Heart right ventricle (tissue), 16 donors: ENCODE measurements at places on chromosomes 4 and X. TPM values are rescaled to one million over a fixed set of nuclear protein-coding genes. Genes with fewer than 3 reads are reported as not detected.

UGT8 gene
- polyA plus RNA-seq: not detected

SFRP2 gene
- 1.2 TPM for polyA plus RNA-seq

NXF2B gene
- polyA plus RNA-seq: not detected

HSFX4 gene
- polyA plus RNA-seq: not detected

GPR82 gene
- 0.06 TPM for polyA plus RNA-seq

FAT4 gene
- polyA plus RNA-seq: 1.7 TPM

GLUD2 gene
- polyA plus RNA-seq: 0.62 TPM

MAD2L1 gene
- polyA plus RNA-seq: 0.59 TPM

PCYT1B gene
- 0.09 TPM for polyA plus RNA-seq

PRSS48 gene
- not detected for polyA plus RNA-seq

DNA sequence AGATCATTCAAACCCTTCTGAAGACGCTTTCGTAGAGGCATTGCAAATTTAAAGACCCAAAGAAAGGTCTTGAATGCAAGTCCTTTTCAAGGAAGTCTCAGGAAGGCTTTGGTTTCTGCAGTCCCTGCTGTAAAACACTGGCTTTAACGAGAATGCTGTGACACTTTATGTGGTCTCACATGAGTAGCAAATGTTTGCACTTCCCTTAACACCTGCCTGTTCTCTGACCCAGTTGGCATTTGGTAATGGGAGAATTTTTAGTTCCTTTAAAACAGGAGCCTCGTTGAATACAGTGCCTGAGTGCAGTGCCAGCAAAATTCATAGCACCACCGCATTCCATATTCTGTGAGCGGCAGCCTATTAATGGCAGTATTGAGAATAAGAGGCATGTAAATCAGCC lies 330.5 kb upstream of the PRKX start:
- DNase-seq: no peak

DNA sequence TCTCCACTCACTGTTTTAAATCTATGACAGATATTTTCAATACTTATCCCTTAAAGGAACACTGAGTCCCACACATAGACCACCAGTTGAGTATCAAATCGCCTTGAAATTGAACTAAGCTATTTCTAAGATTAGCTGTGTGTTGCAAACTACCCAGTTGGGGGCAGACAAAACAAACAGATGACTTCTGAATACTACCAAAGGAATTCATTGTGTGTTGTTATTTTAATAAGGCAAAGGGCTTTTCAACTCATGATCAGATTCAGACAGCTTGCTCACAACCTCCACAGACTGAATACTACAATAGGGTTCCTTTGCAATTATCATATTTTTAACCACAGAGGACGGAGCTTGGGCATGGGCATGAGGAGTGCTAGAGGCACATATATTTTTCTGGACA lies 283.0 kb upstream of the GPC4 start:
- no peak for DNase-seq

DNA sequence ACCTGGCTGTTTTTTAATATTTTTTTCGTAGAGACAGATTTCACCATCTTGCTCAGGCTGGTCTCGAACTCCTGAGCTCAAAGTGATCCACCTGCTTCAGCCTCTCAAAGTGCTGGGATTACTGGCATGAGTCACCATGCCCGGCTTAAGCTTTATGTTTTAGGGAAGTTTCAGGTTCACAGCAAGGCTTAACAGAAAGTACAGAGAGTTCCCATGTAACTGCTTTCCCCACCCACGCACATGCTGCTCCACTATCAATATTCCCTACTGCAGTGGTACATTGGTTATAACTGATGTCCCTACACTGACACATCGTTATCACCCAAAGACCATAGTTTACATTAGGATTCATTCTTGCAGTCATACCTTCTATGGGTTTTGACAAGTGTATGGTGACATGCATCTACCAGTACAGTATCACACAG lies 62.7 kb downstream of the PRPS1 start:
- no peak for DNase-seq

DNA sequence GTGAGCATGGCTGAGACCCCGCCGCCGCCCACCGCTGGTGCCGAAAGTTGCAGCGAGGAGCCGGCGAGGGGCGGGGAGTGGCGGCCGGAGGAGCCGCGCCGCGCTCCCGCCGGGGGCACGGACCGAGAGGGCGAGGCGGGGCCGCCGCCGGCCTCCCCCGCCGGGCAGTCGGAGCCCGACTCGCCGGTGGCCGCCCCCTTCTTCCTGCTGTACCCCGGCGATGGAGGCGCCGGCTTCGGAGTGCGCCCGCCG lies 16.5 kb downstream of the UTP3 start:
- DNase-seq: no peak

DNA sequence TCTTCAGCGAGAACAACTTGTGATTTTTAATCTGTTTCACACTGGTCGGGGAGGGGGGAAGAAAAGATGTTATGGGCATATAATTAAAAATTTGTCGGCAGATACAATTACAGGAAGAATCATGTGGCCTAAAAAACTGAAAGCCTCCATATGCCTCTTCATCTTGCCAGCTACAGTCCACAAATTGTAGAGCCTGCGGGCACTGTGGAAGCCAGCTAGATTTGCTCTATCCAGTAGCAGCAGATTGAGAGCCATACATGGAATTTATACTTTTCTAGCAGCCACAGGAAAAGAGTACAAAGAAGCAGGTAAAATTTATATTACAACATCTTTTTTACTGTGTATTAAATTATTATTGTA lies 147.3 kb downstream of the TBL1X start:
- no peak for DNase-seq

DNA sequence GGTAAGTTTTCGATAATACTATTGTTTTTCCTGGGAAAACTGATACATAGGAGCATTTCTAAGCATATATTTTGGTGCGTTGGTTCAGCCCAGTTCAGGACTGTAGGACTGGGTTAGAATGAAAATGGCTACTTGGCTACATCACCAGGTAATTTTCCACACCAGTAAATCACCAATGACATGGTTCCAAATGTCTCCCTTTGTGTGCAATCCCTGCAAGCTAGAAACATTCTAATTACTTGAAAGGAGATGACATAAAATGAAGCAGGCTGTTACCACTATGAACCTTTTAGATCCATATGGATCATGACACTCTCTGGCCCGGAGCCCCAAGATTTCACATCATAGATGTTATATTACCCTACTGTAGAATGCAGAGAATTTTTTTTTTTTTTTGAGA lies 577.4 kb upstream of the FTHL17 start:
- no peak for DNase-seq

GRCh38 chr4:159593681-159594080 lies 490.8 kb downstream of the RAPGEF2 start:
- no peak for DNase-seq

GRCh38 chrX:74277846-74278245 lies 26.1 kb upstream of the ZCCHC13 start:
- DNase-seq: no peak

GRCh38 chrX:2583194-2584162 lies 82.7 kb upstream of the DHRSX start:
- no peak for DNase-seq

DNA sequence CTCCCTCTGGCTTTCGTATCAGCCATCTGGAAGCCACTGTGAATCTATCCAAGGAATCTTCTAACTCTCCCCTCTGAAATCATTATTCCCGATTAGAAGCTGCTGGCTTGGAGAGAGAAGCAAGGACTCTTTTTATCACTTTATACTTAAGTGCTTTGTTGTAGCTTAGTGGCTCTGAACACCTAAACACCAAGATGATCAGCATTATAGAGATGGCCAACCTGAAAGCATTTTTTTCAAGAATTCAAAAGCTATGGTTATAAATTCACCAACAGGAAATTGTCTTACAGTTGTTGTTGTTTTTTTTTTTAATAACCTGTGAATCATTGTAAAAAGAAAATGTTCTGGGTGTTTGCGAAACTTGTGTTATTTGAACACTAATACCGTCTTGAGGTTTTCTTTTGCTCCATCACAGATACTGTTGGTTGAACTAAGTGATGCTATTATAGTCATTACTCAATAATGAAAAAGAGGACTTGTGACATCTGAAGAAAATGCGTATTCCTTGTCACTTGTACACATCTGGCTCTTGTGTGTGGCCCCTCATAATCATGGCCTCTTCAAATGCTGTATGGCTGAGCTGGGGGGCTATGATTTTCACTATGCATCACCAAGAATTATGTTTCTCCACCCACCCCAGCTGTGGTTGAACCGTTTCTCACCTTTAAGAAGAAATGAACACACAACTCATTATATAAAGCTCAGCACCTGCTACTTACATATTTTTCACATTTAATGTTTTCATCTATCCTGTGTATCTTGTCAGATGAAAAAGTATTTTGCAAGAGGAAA lies 11.8 kb upstream of the SMIM43 start:
- DNase-seq: no peak

- no peak for DNase-seq
These were observed 258.6 kb downstream of the CAMK2D start for GRCh38 chr4:113502906-113503305.

GRCh38 chr4:73388887-73389286 lies 15.2 kb upstream of the ALB start:
- DNase-seq: no peak
